Peyer's patch (tissue), 4 donors: ENCODE measurements at places on chromosomes 4 and X. TPM values are rescaled to one million over a fixed set of nuclear protein-coding genes. Genes with fewer than 3 reads are reported as not detected.

Gene MAGEA3
- not detected for total RNA-seq

Gene KCND1
- 0.35 TPM for total RNA-seq

Gene CYSLTR1
- total RNA-seq = 0.70 TPM

Gene ASB9
- total RNA-seq = not detected

Gene NLRP2B
- not detected for total RNA-seq

Gene CLCN5
- total RNA-seq = 20.3 TPM

Gene SERTM2
- not detected for total RNA-seq

Gene TMLHE
- 21.5 TPM for total RNA-seq

Gene OTC
- total RNA-seq = 70.6 TPM

Gene TACR3
- not detected for total RNA-seq

Gene SLC25A31
- total RNA-seq = not detected

- no peaks in the 10 kb centered on the region for H3K27me3 ChIP-seq
- no peak overlapping the region for H3K27ac ChIP-seq
- H3K4me3 ChIP-seq = no peak overlapping the region
- DNase-seq = no peak
- H3K4me1 ChIP-seq = no peaks in the 10 kb centered on the region
Measured at GRCh38 chrX:9055354-9055753, 21.4 kb upstream of the FAM9B start.

- H3K4me1 ChIP-seq = no peaks in the 10 kb centered on the region
- H3K36me3 ChIP-seq = no peaks in the 10 kb centered on the region
- H3K4me3 ChIP-seq = no peak overlapping the region
- no peak overlapping the region for H3K27ac ChIP-seq
Measured at GRCh38 chr4:164847016-164847415, 30.0 kb upstream of the APELA start.

DNA sequence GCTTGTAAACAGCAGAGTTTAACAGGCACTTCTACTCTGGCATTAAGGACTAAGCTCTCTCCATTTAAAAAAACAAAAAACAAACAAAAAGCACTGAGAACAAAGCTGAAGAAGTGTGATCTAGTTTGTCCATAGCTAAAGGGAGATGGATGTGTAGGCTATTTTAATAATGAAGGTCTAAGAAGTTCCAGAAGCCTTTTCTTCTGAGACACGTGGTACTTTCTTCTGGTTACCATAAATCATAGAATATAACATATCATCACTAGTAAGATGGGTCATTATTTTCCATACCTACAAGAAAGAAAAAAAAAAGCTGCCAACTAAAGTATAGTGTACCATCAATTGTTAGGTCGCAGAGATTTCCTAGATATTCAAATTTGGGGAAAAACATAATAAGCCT, 722 bp upstream of the NBDY start:
- H3K27me3 ChIP-seq = no peaks in the 10 kb centered on the region
- no peaks in the 10 kb centered on the region for H3K4me1 ChIP-seq
- DNase-seq = no peak

GRCh38 chr4:71553605-71554004, 214.8 kb downstream of the SLC4A4 start:
- no peak overlapping the region for H3K4me3 ChIP-seq
- H3K27ac ChIP-seq = no peak overlapping the region
- H3K4me1 ChIP-seq = no peaks in the 10 kb centered on the region
- no peak for DNase-seq
- H3K27me3 ChIP-seq = no peaks in the 10 kb centered on the region

- H3K36me3 ChIP-seq = no peaks in the 10 kb centered on the region
- peak overlapping the region; percentile 72 for H3K27ac ChIP-seq
- no peak for DNase-seq
- no peak overlapping the region for H3K4me3 ChIP-seq
- H3K4me1 ChIP-seq = no peaks in the 10 kb centered on the region
Measured at GRCh38 chrX:40157228-40158035, 59.7 kb upstream of the BCOR start.

- H3K4me1 ChIP-seq = no peaks in the 10 kb centered on the region
- no peaks in the 10 kb centered on the region for H3K36me3 ChIP-seq
- no peaks in the 10 kb centered on the region for H3K27me3 ChIP-seq
- no peak overlapping the region for H3K4me3 ChIP-seq
- H3K27ac ChIP-seq = no peak overlapping the region
Measured at GRCh38 chr4:97367878-97368277, 775.4 kb downstream of the STPG2 start.

DNA sequence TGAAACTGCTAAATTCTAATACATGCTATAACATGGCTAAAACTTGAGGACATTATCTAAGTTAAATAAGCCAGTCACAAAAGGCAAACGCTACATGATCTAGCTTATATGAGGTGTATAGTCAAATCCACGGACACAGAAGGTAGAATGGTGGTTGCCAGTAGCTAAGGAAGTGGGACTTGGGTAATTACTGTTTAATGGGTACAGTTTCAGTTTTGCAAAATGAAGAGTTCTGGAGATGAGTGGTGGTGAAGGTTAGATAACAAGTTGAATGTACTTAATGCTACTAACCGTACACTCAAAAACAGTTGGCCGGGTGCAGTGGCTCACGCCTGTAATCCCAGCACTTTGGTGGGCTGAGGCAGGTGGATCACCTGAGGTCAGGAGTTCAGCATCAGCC, 644.5 kb upstream of the DIPK2B start:
- H3K27me3 ChIP-seq = no peaks in the 10 kb centered on the region
- no peak overlapping the region for H3K4me3 ChIP-seq
- no peaks in the 10 kb centered on the region for H3K4me1 ChIP-seq
- no peak for DNase-seq

- no peaks in the 10 kb centered on the region for H3K27me3 ChIP-seq
- no peaks in the 10 kb centered on the region for H3K36me3 ChIP-seq
- H3K27ac ChIP-seq = no peak overlapping the region
- H3K4me1 ChIP-seq = no peaks in the 10 kb centered on the region
Measured at GRCh38 chrX:3428792-3429191, 82.3 kb upstream of the MXRA5 start.

GRCh38 chrX:20472148-20472547, 205.4 kb upstream of the RPS6KA3 start:
- H3K4me3 ChIP-seq = no peak overlapping the region
- no peaks in the 10 kb centered on the region for H3K36me3 ChIP-seq
- no peaks in the 10 kb centered on the region for H3K27me3 ChIP-seq
- H3K27ac ChIP-seq = no peak overlapping the region
- no peaks in the 10 kb centered on the region for H3K4me1 ChIP-seq

GRCh38 chr4:34766935-34767334, 1477.4 kb downstream of the ARAP2 start:
- H3K4me1 ChIP-seq = no peaks in the 10 kb centered on the region
- no peak overlapping the region for H3K4me3 ChIP-seq
- H3K27me3 ChIP-seq = no peaks in the 10 kb centered on the region
- no peaks in the 10 kb centered on the region for H3K36me3 ChIP-seq

DNA sequence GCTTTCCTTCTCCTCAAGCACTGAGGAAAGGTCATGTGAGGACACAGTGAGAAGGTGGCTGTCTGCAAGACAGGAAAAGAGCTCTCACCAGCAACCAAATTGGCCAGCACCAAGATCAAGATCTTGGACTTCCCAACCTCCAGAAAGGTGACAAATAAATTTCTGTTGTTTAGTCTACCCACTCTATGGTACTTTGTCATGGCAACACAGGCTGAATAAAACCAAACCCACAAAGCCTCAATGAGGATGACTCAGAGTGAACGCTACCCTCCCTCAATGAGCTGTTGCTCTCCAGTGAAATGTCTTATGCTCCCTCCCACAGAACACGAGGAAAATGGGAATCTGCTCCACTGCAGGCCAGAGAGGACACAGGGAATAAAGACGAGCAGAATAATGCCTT, 244.1 kb downstream of the RAB28 start:
- no peak overlapping the region for H3K4me3 ChIP-seq
- H3K36me3 ChIP-seq = no peaks in the 10 kb centered on the region
- no peak overlapping the region for H3K27ac ChIP-seq
- no peak for DNase-seq

GRCh38 chr4:12852338-12853307, 631.5 kb downstream of the RAB28 start:
- H3K36me3 ChIP-seq = no peaks in the 10 kb centered on the region
- no peak for DNase-seq
- H3K27me3 ChIP-seq = no peaks in the 10 kb centered on the region
- no peaks in the 10 kb centered on the region for H3K4me1 ChIP-seq
- no peak overlapping the region for H3K4me3 ChIP-seq

- H3K4me3 ChIP-seq = no peak overlapping the region
- no peaks in the 10 kb centered on the region for H3K36me3 ChIP-seq
- no peak overlapping the region for H3K27ac ChIP-seq
- DNase-seq = no peak
- H3K4me1 ChIP-seq = no peaks in the 10 kb centered on the region
- H3K27me3 ChIP-seq = no peaks in the 10 kb centered on the region
Measured at GRCh38 chrX:121921258-121921657, 873.8 kb downstream of the GLUD2 start.

GRCh38 chr4:147760695-147761094, 28.8 kb downstream of the ARHGAP10 start:
- DNase-seq = no peak
- no peak overlapping the region for H3K27ac ChIP-seq
- H3K27me3 ChIP-seq = no peaks in the 10 kb centered on the region
- no peaks in the 10 kb centered on the region for H3K36me3 ChIP-seq

GRCh38 chr4:40916880-40917279, 167.1 kb downstream of the NSUN7 start:
- DNase-seq = peak; percentile 20
- H3K27me3 ChIP-seq = no peaks in the 10 kb centered on the region
- H3K27ac ChIP-seq = no peak overlapping the region
- H3K4me1 ChIP-seq = no peaks in the 10 kb centered on the region
- H3K36me3 ChIP-seq = no peaks in the 10 kb centered on the region

GRCh38 chr4:87122252-87122651, 98.2 kb downstream of the KLHL8 start:
- H3K36me3 ChIP-seq = peaks cover 40% of the 10 kb centered on the region
- no peaks in the 10 kb centered on the region for H3K27me3 ChIP-seq
- H3K4me3 ChIP-seq = no peak overlapping the region

DNA sequence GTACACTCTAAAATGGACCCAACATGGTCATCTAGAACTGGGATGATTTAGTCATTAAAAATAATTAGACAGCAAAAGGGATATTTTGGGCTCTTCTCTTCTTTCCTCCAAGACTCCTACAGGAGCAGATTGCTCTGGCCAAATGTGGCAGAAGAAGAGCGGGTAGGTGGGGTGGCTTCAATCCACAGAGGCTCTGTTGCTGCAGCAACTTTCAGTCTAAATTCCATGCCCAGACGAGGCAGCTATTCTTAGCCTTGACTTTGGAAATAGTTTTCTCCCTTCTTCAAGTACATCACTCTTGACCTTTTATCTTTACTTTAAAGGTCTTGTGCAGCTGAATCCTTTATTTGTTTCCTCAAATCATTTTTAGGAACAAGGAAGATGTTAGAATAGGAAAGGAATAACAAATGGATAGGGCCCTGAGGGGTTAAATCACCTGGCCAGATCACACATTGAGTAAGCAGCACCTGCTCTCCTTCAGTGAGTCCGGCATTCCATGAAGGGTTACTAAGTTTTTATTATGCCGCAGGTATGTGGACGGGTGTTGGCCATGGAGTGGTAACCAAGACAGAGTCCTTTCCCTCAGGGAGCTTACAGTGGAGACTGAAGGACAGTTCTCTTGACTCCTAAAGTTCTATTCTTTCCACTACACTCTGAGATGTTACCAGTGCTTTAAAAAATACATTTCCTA, 19.3 kb upstream of the SORBS2 start:
- DNase-seq = no peak
- H3K27me3 ChIP-seq = no peaks in the 10 kb centered on the region
- H3K27ac ChIP-seq = no peak overlapping the region

DNA sequence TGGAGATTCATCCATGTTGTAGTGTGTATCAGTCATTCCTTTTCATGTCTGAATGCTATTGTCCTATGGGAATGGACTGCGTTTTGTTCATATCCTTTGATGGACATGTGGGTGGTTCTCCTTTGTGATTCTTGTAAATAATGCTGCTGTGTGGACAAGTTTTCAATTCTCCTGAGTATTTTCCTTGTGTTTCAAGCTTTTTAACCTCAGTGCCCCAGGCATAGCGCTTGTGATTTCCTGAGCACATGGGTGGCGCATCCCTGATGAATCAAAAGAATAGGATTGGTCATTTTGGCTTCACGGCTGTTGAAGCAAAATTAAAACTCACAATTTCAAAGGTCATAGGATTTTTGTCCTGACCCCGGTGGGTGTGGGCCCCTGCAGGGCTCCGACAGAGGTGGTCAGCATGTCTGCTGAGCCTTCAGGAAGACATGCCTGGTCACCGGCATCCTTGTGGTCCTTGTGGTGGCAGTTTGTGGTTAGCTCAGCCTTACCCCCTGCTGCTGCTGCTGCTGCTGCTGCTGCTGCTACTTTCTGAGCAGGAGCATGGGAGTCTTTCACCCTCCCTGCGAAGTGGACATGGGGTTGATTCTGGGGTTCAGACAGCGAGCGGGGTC, 30.0 kb downstream of the SHROOM2 start:
- no peaks in the 10 kb centered on the region for H3K4me1 ChIP-seq
- no peak for DNase-seq
- no peak overlapping the region for H3K27ac ChIP-seq
- H3K4me3 ChIP-seq = no peak overlapping the region

DNA sequence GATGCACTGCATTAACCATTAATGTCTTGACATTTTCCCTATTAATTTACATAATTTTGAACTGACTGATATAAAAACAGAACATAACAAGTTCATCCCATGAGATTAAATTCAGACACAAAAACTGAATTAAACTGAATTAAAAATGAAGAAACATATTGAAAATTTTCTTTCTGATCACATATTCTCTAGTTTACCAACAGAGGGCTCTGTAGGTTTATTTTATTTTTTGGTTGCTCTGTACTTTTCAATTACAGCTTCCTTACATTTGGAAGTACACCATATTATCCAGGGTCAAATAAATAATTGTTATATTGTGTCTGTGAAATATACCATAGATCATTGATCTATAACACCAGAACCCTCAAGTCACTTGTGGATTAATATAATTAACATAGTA, 27.3 kb upstream of the CT83 start:
- H3K27me3 ChIP-seq = no peaks in the 10 kb centered on the region
- no peaks in the 10 kb centered on the region for H3K4me1 ChIP-seq
- no peak overlapping the region for H3K27ac ChIP-seq
- no peaks in the 10 kb centered on the region for H3K36me3 ChIP-seq
- H3K4me3 ChIP-seq = no peak overlapping the region

- H3K4me1 ChIP-seq = peaks cover 21% of the 10 kb centered on the region
- no peaks in the 10 kb centered on the region for H3K27me3 ChIP-seq
- H3K27ac ChIP-seq = no peak overlapping the region
- no peak overlapping the region for H3K4me3 ChIP-seq
Measured at GRCh38 chr4:47839259-47839658, 1.4 kb upstream of the CORIN start.

DNA sequence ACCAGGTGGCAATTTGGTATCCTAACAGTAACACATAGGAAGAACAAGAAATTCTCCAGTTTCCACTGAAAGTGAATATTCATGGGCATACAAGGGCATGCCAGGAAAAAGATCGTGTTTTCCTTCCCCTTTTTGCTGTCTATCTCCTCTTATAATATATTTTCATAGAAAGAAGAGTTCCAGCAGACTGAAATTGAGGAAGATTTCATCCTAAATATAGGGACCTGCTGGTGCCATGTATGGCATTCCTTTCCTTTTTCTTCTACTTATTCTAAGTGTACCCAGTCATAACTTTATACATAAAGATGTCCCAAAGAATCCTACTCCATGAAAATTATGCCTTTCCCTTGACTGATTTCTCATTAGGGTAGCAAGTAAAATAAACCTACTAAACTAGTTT, 40.8 kb upstream of the KCNIP4 start:
- no peak for DNase-seq
- H3K27me3 ChIP-seq = no peaks in the 10 kb centered on the region
- H3K27ac ChIP-seq = no peak overlapping the region
- H3K36me3 ChIP-seq = no peaks in the 10 kb centered on the region
- no peaks in the 10 kb centered on the region for H3K4me1 ChIP-seq

- no peak overlapping the region for H3K27ac ChIP-seq
- DNase-seq = no peak
- H3K36me3 ChIP-seq = no peaks in the 10 kb centered on the region
- H3K4me1 ChIP-seq = no peaks in the 10 kb centered on the region
- no peaks in the 10 kb centered on the region for H3K27me3 ChIP-seq
Measured at GRCh38 chr4:130995988-130996387, 1900.0 kb downstream of the C4orf33 start.
